ENCODE measurements at places on chromosomes 2 and 18. TPM values are rescaled to one million over a fixed set of nuclear protein-coding genes. Genes with fewer than 3 reads are reported as not detected.

ONECUT2 gene
- polyA plus RNA-seq = 0.01 TPM

GRCh38 chr2:174339561-174340399 lies 5.0 kb downstream of the SP9 start:
- no peak for DNase-seq

GRCh38 chr2:85156153-85156552 lies 23.0 kb downstream of the TCF7L1 start:
- no peak for DNase-seq

DNA sequence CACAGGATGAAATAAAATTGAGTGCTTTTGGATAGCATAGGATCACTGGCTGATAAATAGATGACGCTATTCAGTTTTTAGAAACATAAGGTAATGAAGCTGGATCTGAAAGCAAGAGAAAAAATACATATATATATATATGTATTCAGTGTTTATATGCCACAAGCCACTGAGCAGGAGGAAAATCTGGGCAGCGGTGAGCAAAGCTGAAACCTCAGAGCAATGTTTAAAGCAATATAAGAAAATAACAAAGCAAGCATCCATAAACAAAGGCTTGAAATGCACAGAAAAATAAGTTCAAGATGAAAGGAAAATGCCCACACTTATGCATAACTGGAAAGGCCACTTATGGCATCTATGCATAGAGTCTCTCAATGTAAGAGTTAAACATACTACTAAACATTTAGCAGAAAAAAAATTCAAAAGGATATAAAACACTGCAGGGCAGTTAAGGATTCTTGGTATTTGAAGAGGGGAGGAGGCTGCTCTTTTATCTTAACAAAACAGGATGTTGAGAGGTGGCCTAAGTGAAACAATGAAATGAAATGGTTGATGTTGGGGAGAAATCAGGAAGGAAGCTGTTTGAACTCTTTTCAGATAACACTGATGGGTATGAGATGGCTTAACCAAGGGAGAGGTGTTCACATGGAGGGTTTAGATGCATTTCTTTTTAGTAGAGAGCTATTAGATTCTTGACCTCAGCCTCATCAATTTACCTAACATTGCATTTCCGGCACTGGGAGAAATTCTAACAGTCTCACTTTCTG lies 129.1 kb downstream of the ARHGAP15 start:
- DNase-seq = no peak

ASAP2 gene
- polyA plus RNA-seq = 10.9 TPM

PSMA8 gene
- polyA plus RNA-seq = not detected

SCN9A gene
- 6.1 TPM for polyA plus RNA-seq

- no peak for DNase-seq
Observed at GRCh38 chr18:55090564-55091188, 131.4 kb upstream of the CCDC68 start.

ITGA6 gene
- 20.3 TPM for polyA plus RNA-seq

DNA sequence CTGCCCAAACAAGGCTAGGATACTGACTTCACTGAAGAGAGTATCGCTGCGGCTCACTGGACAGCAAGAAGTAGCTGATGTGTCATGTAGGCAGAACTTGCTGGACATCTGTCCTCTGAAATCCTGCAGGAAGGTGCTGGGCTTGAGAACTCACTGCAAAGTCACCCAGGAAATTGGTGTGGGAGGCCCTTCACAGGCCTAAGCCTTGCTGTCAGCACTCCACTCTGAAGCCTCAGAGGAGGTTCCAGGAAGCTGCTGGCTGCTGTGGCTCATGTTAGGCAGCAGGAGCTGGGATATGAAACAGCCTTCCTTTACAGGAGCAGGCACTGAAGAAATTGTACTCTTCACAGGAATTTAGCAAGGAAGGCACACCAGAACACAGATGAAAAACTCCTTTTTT lies 88.3 kb upstream of the CCDC68 start:
- DNase-seq = peak; percentile 41

IL36A gene
- not detected for polyA plus RNA-seq

GRCh38 chr2:1758774-1759610 lies 14.7 kb upstream of the PXDN start:
- no peak for DNase-seq

- DNase-seq = no peak
Observed at GRCh38 chr18:10023853-10024570, 110.2 kb downstream of the VAPA start.

DLX1 gene
- 9.5 TPM for polyA plus RNA-seq

CABYR gene
- 4.5 TPM for polyA plus RNA-seq

SCN2A gene
- polyA plus RNA-seq = 1.8 TPM

DNA sequence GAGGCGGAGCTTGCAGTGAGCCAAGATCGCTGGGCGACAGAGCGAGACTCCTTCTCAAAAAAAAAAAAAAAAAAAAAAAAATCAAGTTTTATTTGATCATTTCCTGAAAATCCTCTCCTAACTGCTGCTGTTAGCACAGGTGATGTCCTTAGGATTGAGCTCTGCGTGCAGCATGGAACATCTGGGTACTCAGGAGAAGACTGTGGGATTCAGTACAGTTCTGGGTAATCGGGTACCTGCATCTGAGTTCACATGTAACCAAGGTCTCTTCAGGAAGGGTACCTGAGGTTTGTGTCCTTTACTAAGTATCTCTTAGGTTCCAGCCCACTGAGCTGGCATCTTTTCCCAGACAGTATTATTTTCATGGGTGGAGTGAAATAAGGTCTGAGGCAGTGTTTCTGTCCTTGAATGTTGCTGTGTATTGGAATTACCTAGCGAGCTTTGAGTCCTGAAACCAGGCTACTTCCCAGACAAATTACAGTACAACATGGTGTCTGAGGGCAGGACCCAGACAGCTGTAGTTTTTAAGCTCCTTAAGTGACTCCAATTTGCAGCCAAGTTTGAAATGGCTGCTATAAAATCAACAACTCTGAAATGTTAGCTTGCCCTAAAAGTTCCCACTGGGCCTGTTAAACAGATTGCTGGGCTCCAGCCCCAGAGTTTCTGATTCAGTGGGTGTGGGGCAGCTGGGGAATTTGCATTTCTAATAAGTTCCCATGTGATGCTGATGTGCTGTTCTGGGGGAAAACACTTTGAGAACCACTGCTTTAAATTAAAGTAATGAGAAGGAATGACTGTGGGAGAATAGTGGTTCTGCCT lies 120.5 kb downstream of the PMAIP1 start:
- DNase-seq = peak; percentile 28

- DNase-seq = no peak
Observed at GRCh38 chr2:5410991-5411700, 281.0 kb upstream of the SOX11 start.

INHBB gene
- polyA plus RNA-seq = 0.49 TPM

CYP26B1 gene
- 0.33 TPM for polyA plus RNA-seq

- DNase-seq = no peak
Observed at GRCh38 chr2:111632661-111633060, 251.3 kb downstream of the ANAPC1 start.

GNLY gene
- polyA plus RNA-seq = not detected

- no peak for DNase-seq
Observed at GRCh38 chr2:11404376-11405073, 60.1 kb upstream of the ROCK2 start.

Data from GM23248 (cell line).